ENCODE measurements at places on chromosomes 2 and 18.

- DNase-seq, result no peak
Measured at GRCh38 chr2:8090748-8091700, 590.8 kb upstream of the ID2 start.

GRCh38 chr2:23944976-23945375 is 4.7 kb downstream of the UBXN2A start:
- no peak for DNase-seq

DNA sequence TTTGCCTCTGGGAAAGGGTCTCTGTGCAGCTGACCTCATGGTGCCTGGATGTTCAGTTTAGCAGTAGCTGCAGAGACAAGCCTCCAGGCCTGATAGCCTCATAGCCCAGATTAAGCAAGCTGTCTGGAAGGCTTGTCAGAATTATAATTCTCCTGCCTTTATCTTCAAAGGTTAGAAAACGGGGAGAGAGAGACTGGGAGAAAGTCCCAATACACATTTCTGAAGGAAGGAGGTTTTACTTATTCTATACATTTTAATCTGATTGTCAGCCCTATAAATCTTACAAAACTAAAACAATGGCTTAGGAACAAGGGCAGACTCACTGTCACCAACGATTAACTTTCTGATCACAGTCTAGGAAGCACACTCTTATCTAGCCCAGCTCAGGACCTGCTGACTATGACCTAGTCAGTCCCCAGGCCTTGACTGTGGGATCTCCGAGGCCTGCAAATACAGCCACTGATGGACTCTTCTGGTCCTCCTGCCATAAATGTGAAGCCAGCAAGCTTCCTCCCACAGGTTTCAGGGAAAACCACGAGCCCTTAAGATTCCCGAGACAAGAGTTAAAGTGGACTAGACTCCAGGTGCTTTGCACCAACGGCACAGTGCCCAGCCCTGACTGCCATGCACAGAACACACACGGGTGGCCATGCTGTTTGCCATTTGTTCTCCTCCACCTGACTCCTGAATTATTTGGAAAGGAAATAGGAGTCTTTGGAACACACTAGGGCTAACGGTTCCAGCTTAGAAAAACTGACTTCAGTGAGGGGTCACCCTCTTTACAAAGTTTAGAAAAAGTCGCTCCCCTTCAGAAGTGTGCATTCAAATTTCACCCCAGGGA is 111.4 kb upstream of the SMAD7 start:
- DNase-seq, result no peak

GRCh38 chr2:11417946-11418585 is 47.9 kb downstream of the E2F6 start:
- no peak for DNase-seq

- no peak for DNase-seq
Measured at GRCh38 chr2:16318474-16319195, 347.0 kb downstream of the CYRIA start.

- no peak for DNase-seq
Measured at GRCh38 chr18:23341383-23341782, 111.7 kb upstream of the RIOK3 start.

- DNase-seq, result no peak
Measured at GRCh38 chr2:219020604-219021365, 20.5 kb downstream of the CFAP65 start.

DNA sequence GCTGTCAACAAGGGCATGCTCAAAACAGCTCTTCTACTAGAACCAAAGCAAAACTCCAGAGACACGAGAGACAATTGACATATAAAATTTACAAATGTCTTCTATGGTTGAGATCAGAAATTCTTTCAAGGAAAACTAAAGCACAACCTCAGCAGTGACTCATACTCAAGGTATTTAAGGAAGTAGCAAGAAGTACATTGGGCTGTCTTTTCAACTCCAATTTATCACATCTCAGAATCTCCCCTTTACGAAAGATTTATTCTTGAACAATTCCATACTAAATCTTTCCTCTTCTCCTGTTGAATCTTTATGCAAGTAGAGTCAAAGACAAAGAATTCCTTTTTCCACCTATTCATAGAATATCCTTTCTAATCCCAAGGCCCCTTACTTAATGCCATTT is 324.0 kb downstream of the IRS1 start:
- DNase-seq, result no peak

GRCh38 chr18:45916302-45916701 is 50.8 kb downstream of the EPG5 start:
- no peak for DNase-seq

DNA sequence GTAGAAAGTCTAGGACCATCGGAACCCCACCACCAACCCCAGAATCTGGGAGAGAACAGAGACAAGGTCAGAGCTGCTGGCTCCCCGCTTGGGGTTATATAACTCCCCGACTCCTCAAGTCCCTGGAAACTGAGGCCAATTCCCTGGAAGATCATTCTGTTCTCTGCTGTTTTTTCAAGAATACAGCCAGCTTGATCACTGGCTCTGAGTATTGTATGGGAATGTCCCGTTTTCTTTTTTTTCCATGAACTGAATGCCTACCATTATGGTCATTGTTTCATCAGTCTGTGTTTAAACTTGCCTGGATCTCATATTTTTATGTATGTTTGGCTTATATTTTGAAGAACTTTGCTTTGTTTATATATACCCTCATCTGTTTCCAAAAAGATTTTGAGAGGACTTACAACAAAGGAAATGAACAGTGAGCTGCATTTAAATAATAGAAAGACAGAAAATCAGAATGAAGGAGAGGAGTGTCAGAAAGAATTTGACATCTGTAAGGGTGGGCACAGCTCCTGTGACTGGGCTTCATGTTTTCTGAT is 90.0 kb upstream of the ALPP start:
- DNase-seq, result no peak

- DNase-seq, result no peak
Measured at GRCh38 chr2:170145191-170145590, 32.8 kb upstream of the MYO3B start.

DNA sequence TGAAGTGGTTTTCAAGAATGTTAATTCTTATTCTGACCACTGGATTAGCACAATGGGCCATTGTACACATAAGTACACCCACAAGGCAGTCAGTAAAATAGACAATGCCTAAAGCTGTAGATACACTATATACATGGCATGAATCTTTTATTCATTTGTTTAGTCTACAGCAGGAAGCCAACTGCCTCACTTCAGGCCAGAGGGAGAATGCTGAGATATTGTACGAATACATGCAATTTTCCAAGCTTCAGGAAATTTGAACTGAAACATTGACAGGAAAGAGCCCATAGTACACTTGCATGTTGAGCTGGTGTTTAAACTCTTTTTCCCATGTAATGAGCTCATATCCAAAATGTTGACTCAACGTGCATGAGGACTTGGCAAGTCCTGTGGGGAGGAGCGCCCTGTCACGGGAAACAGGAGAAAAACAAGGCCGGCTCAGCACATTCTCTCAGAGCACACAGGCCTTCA is 111.6 kb upstream of the CYP1B1 start:
- DNase-seq, result no peak

DNA sequence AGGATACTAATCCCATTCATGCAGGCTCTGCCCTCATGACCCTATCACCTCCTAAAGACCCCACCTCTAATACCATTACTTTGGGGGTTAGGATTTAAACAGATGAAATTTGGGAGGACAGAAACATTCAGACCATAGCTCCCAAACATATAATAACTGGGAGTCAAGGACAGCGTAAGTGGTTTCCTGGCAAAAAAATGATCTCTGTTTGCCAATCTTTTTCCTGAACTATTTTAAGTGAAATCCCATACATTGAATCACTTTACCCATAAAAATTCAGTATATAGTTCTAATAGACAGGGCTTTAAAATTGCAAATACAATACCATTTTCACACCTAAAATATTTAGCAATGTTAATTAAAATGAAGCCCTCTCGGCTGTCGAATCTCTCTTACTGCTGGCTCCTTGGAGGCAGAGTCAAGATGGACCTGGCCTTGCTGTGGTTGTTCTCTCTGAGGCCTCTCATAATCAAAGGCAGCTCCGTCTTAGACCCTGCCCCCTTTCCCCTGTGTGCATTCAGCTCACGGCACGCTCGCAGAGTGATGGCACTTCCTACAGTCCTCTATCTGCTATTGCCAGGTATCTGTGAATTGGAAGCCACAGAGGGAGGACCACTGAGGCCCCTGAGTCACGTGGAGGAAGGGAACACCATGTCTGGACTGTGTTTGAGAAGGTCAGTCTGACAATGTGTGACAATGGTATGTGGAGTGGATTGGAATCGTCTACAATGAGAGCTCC is 132.3 kb downstream of the UXS1 start:
- no peak for DNase-seq

DNA sequence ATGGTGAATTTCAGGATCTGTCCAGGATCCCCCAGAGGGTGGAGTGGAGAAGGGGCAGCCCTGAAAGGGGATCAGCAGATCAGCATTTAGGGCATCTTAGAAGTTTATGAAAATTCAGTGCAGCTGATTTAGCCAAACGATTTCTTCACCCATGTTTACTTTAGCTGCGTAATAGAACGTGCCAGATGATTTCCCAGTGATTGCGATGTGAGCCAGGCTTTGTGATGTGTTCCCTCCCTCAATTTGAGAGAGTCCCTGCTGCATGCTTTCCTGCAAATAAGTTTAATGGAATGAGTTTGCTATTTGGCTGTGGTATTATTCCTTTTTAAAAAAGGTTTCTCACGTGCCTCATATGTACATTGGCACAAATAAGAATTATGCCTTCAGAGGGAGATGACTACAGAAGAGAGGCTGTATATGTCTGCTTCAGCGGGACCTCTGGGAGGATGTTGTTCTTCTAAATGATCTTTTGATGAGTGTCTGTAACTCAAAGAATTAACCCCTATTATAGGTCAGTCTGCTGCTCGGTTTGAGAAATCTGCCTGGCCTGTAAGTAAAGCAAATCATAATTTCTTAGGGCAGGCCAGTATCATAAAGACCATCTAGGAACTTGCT is 111.9 kb downstream of the MRO start:
- DNase-seq, result no peak

GRCh38 chr2:3458396-3459184 is 60.7 kb downstream of the ADI1 start:
- no peak for DNase-seq

- DNase-seq, result no peak
Measured at GRCh38 chr18:36331521-36331971, 34.0 kb downstream of the FHOD3 start.

- no peak for DNase-seq
Measured at GRCh38 chr2:167430447-167430846, 542.2 kb downstream of the XIRP2 start.

DNA sequence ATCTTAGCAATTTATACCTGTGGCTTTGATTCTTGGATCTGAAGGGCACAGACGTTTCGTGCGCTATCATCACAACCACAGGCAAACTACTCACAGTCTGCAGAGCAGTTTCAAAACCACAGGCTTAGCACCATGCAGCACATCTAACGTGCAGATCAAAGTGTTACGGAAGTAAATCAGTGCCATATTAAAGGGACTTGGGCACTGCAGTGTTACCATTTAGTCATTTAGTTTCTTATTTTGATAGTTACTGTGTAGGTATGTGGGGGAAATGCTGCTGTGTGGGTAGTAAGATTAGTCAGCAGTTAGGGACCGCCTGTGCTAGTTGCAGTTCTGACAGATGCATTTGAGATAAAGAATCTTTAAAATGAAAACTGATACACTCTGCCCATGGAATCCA is 384.0 kb downstream of the NBAS start:
- no peak for DNase-seq

GRCh38 chr18:73150199-73150598 is 282.4 kb upstream of the NETO1 start:
- no peak for DNase-seq

DNA sequence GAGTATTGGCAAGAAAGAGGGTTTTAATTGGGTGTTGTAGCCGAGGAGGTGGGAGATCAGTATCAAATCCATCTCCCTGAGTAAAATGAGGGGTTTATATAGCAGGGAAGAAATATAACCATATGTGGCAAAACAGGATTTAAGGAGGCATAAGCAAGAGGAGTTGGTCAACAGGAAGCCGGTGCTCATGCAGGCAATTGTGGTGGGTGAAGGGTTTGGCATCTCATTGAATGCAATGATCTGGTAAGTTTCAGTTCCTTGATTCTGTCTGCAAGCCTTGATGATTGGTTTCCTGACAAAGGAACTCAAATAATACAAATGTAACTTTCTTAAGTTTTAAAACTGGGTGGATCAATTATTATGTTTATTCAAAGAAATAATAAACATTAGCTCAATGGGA is 564.4 kb upstream of the LINC00305 start:
- DNase-seq, result no peak

GRCh38 chr2:238473014-238473413 is 46.3 kb downstream of the ASB1 start:
- no peak for DNase-seq

- no peak for DNase-seq
Measured at GRCh38 chr2:20132990-20133535, 81.6 kb upstream of the LAPTM4A start.

Data from urinary bladder (tissue), 4 donors.